ENCODE measurements at places on chromosomes 2 and 18.

GRCh38 chr2:206831442-206831995, 66.1 kb downstream of the FASTKD2 start:
- no peak for DNase-seq

- DNase-seq, result no peak
These were observed 8.2 kb upstream of the ALPI start for GRCh38 chr2:232447638-232448303.

GRCh38 chr2:140770645-140771044, 1360.2 kb downstream of the LRP1B start:
- no peak for DNase-seq

DNA sequence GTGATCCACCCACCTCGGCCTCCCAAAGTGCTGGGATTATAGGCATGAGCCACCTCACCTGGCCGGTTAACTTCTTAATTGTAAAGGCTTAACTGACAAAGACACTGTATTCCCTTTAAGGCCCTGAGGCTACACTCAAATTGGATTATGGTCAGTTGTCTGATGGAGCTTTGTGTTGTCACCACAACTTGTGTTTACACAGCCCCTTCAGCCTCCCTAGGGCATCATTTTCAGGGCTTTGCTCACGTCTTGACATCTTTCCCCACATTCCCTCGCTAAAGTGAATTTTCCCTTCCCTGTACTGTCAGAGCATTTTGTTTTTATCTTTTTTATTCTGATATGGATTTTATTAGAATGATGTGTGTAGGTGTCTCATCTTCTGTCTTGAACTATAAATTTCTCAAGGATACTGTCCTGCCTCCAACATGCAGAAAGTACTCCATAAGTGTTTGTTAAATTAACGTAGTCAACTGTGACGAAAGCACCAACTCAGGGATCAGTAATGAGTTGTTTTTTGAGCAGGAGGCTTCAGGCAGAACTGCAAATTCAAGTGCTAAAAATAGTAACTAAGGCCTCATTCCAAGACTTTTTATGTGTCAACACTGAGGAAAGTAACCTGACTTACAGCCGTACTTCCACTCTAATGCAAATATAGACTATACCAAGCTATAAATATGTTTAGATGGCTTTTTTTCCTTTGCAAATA, 77.1 kb upstream of the NARS1 start:
- DNase-seq, result no peak

- peak; percentile 29 for DNase-seq
These were observed 448 bp downstream of the YPEL5 start for GRCh38 chr2:30147196-30147714.

DNA sequence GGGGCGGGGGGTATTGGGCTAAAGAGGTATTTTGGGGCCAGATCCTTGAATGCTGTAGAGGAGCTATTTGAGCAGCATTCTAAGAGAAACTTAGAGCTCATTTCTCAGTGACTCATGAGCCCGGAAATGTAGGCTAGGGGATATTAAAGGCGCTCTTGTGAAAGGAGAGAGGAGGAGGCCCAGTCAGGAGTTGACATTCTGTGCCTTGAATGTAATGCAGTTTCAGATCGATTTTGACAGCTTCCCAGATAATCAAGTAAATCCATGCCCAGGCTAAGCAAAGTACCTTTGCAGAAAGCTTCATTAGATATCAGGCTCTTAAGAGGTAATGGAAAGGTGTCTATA, 1.5 kb downstream of the CAB39 start:
- no peak for DNase-seq

- no peak for DNase-seq
These were observed 12.4 kb downstream of the XIRP2 start for GRCh38 chr2:166900700-166901099.

GRCh38 chr2:236848501-236848900, 237.2 kb upstream of the COPS8 start:
- no peak for DNase-seq

DNA sequence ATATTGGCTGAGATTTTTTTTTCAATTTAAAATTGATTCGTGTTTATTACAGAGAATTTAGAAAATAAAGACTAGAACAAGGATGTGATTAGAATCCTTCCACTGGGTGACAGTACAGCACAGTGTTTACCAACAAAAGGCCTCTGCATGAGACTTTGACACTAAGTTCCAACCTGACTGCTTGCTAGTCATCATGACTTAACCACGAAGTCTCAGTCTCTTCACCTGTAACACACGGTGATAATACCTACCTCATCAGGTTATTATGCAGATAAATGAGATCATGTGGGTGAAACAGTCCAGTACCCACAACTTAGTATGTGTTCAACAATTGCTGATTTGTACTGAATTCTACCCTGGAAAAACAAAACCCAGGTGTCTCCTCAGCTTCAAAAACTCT, 151.2 kb downstream of the STK39 start:
- DNase-seq, result no peak

- no peak for DNase-seq
These were observed 54.7 kb upstream of the TGFA start for GRCh38 chr2:70608373-70608772.

- DNase-seq, result no peak
These were observed 148.5 kb downstream of the GFPT1 start for GRCh38 chr2:69238449-69239031.

DNA sequence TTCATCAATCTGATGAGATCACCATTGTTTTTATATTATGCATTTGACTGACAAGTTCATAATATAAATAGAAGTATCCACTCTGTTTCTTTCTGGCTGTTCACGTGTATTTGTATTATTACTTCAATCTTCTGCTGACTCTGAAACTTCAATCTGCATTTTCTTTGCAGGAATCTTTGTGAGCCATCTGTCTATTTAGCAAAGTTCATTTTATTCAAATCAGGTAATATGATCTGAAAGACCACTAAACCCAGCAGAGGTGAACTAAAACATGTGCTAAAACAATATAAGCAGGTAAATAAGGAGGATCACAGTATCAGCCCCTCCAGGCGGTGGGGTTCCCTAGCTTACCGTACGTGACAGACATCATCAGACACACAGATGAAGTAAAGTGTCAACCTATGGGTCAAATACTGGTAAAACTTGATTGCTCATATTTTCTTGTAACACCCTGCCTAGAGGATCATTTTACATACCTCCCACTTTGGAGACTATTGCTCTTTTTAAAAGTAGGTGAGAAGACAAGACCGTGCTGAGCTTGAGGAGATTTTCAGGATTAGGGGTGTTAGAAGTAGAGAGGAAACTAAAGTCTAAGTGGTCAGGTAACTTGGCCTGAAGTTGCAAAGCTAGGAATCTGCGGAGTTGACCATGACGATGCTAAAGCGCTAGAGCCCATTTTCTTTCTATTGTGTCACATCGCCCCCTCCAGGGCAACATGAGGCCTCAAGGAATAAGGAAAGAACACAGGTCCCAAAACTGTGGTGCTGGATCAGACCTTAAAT, 9.0 kb downstream of the DTNB start:
- peak; percentile 69 for DNase-seq
